ENCODE measurements at places on chromosomes 4 and X.

DNA sequence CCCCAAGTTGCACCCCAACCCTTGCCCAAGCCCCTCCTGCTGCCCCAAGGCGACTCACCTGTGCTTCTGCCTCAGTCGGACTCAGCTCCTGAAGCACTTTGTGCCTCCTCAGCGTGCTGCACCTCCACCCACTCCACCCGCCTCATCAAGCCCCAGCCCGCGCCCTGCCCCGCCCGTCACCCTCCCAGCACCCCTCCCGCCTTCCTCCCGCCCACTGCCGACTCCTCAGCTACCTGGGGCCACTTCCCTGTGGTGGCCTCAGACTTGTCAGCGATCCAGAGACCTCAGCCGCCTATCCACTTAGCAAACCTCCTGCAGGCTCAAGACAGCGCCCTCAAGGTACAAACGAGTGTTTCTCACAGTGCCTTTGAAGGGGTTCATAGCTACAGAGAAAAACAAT is 19.6 kb upstream of the IQCM start:
- H3K4me1 ChIP-seq, result no peaks in the 10 kb centered on the region
- no peaks in the 10 kb centered on the region for H3K36me3 ChIP-seq
- no peak overlapping the region for H3K4me3 ChIP-seq
- H3K27me3 ChIP-seq, result no peaks in the 10 kb centered on the region

DNA sequence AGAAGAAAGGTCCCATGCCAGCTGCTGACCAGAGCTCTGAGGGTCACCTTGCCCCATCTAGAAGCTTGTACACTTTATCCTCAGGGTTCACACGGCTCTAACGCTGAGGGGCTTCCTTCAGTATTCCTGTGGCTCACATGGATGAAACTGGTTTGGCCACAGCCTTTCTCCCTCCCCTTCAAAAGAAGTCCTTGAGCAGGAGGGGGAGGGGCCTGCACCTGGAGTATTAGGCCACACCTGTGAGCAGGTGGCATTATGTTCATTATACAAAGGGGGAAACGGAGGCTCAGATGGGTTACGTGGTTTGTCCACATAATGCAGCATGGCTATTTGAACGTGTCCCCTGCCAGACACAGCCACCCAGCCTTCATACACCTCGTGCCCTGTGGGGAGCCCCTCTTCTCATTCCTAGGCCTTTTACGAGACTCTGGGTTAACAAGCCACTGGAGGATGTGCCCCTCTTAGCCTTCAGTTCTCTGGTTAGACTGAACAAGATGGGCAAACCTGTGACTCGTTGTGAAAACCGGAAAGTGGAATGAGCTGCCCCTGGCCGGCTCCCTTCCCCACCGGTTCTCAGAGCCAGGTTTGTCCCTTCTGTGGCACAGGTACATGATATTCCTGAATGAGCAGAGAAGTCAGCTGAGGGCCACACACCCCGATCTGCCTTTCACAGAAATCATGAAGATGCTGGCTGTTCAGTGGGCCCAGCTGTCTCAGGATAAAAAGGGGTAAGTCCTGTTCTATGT is 27.2 kb upstream of the JAKMIP1 start:
- no peak overlapping the region for H3K27ac ChIP-seq
- no peaks in the 10 kb centered on the region for H3K36me3 ChIP-seq
- H3K27me3 ChIP-seq, result no peaks in the 10 kb centered on the region
- DNase-seq, result no peak

DNA sequence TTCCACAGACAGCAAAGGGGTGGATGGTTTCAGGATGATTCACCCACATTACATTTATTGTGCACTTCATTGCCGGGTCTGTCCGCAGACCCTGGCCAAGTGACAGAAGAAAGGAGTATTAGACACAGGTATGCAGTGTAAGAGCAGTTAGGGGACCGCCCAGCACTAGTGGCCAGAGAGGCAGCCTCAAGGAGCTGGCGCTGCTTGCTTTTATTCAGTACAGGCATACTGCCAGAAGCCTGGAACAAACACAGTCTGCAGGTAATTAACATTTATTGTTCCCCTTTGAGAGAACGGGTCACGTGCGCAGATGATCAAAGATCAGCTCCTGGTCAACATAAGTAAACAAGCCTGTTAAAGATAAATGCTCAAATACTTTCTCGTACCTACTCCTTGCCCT is 1639.0 kb upstream of the IGFBP7 start:
- no peaks in the 10 kb centered on the region for H3K36me3 ChIP-seq
- no peak overlapping the region for H3K4me3 ChIP-seq
- no peak for DNase-seq
- H3K27ac ChIP-seq, result no peak overlapping the region
- H3K27me3 ChIP-seq, result no peaks in the 10 kb centered on the region

- H3K4me1 ChIP-seq, result peaks cover 7% of the 10 kb centered on the region
- no peaks in the 10 kb centered on the region for H3K27me3 ChIP-seq
- H3K36me3 ChIP-seq, result no peaks in the 10 kb centered on the region
- no peak overlapping the region for H3K4me3 ChIP-seq
- no peak overlapping the region for H3K27ac ChIP-seq
- DNase-seq, result no peak
Measured at GRCh38 chrX:100379388-100379986, 30.6 kb downstream of the PCDH19 start.

GRCh38 chrX:74526764-74527163 is 87.7 kb downstream of the RLIM start:
- H3K4me3 ChIP-seq, result no peak overlapping the region
- no peak overlapping the region for H3K27ac ChIP-seq
- no peak for DNase-seq
- H3K36me3 ChIP-seq, result peaks cover 5% of the 10 kb centered on the region

DNA sequence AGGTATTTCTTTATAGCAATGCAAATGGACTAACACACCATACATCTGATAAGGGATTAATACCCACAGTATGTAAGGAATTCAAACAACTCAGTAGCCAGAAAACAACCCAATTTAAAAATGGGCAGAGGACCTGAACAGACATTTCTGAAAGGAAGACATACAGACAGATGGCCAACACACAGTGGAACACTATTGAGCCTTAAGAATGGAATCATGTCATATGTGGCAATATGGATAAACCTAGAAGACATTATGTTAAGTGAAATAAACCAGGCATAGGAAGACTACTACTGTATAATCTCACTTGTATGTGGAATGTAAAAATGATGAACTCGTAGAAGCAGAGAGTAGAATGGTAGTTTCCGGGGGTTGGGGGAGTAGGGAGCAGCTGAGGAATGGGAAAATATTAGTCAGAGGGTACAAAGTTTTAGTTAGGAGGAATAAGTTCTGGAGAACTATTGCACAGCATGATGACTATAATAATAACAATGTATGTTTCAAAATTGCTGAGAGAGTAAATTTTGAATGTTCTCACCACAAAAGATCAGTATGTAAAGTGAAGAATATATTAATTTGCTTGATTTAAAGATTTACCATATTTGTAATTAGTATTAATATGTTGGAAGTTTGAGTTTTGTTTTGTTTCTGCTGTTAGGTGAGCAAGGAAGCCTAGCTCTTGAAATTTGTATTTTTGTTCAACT is 25.2 kb downstream of the WDR44 start:
- no peaks in the 10 kb centered on the region for H3K27me3 ChIP-seq
- peaks cover 3% of the 10 kb centered on the region for H3K4me1 ChIP-seq
- H3K36me3 ChIP-seq, result no peaks in the 10 kb centered on the region
- H3K4me3 ChIP-seq, result no peak overlapping the region

- no peak overlapping the region for H3K4me3 ChIP-seq
- H3K27ac ChIP-seq, result peak overlapping the region; percentile 49
- DNase-seq, result no peak
Measured at GRCh38 chr4:39232100-39232499, 49.8 kb downstream of the WDR19 start.

DNA sequence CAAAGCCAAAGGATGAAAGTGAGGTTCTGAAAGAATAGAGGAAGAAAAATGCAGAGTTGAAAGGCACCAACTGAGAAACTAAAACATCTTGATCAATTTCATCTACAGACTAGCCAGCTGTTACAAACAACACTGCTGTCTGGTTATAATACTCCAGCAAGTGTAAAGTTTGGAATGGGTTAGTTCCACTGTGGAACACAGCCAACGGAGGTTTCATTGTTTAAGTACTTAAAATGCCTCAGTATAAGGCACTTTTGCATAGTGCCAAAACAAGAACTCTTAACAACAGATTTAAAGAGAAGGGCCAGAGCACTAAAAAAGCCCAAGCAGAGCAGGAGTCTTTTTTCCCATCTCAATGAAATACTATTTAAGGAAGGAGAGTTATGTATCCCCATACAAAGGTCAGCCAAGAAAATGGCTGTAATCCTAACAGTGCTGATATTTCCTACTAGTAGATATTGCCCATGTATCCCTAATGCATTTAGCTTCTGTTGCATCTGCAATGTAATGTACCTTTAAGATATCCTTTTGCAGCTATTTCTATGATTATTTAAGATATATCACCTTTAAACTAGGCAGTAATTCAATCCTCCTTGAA is 16.5 kb downstream of the ACSL4 start:
- no peak overlapping the region for H3K27ac ChIP-seq
- H3K4me3 ChIP-seq, result no peak overlapping the region

GRCh38 chr4:140081641-140082390 is 72.2 kb downstream of the MAML3 start:
- no peak overlapping the region for H3K27ac ChIP-seq
- no peak for DNase-seq
- H3K4me1 ChIP-seq, result no peaks in the 10 kb centered on the region
- H3K27me3 ChIP-seq, result no peaks in the 10 kb centered on the region
- no peaks in the 10 kb centered on the region for H3K36me3 ChIP-seq

- no peak overlapping the region for H3K4me3 ChIP-seq
- peak overlapping the region; percentile 75 for H3K27ac ChIP-seq
- peaks cover 2% of the 10 kb centered on the region for H3K36me3 ChIP-seq
- H3K4me1 ChIP-seq, result peaks cover 5% of the 10 kb centered on the region
- no peak for DNase-seq
Measured at GRCh38 chrX:15269120-15269519, 763 bp downstream of the ASB9 start.

DNA sequence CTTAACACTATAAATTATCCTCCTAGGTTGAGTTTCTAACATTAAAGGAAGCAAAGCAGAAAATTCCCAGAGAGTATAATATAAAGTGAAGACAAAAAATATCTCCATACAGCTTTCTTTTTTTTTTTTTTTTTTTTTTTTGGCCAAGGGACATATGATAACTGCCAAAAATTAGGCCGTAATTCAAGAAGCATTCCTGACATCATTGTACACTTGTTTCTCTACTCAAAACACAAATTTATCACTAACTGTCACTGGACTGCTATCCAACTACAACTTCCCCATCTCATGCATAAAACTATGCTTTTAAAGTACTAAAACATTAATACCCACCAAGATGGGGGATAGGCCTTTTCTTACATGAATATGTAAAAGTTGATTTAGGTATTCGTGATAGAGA is 77.2 kb downstream of the DCHS2 start:
- H3K4me1 ChIP-seq, result peaks cover 1% of the 10 kb centered on the region
- H3K4me3 ChIP-seq, result no peak overlapping the region
- no peak for DNase-seq

DNA sequence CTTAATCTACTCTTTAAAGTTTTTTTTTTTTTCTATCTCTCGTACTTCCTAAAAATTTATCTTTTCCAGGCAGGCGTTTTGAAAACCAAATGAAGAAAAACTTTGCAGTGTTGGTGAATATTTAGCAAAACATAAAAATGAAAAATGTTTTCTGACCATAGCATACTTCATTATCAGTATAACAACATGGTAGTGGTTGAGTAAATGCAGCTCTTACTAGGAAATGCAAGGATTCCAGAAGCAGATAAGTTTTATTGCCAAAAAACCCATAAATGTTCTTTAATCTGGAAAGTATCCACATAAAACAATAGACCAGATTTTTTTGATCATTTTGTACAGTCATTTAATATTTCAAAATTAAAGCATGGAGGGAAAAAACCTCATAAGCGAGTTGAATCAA is 136.9 kb upstream of the GUCY1A1 start:
- no peak for DNase-seq
- no peak overlapping the region for H3K27ac ChIP-seq
- H3K4me3 ChIP-seq, result no peak overlapping the region
- no peaks in the 10 kb centered on the region for H3K4me1 ChIP-seq

- H3K4me1 ChIP-seq, result no peaks in the 10 kb centered on the region
- H3K4me3 ChIP-seq, result no peak overlapping the region
- H3K27me3 ChIP-seq, result no peaks in the 10 kb centered on the region
- H3K36me3 ChIP-seq, result no peaks in the 10 kb centered on the region
Measured at GRCh38 chr4:142463206-142463605, 382.9 kb downstream of the INPP4B start.

GRCh38 chr4:138961129-138961528 is 54.5 kb upstream of the NOCT start:
- H3K27ac ChIP-seq, result no peak overlapping the region
- DNase-seq, result no peak
- no peaks in the 10 kb centered on the region for H3K36me3 ChIP-seq
- H3K4me3 ChIP-seq, result no peak overlapping the region
- H3K4me1 ChIP-seq, result peaks cover 8% of the 10 kb centered on the region

- no peaks in the 10 kb centered on the region for H3K4me1 ChIP-seq
- H3K4me3 ChIP-seq, result no peak overlapping the region
- no peaks in the 10 kb centered on the region for H3K27me3 ChIP-seq
- peak; percentile 61 for DNase-seq
- H3K36me3 ChIP-seq, result no peaks in the 10 kb centered on the region
Measured at GRCh38 chr4:81913427-81913879, 441.7 kb upstream of the RASGEF1B start.

DNA sequence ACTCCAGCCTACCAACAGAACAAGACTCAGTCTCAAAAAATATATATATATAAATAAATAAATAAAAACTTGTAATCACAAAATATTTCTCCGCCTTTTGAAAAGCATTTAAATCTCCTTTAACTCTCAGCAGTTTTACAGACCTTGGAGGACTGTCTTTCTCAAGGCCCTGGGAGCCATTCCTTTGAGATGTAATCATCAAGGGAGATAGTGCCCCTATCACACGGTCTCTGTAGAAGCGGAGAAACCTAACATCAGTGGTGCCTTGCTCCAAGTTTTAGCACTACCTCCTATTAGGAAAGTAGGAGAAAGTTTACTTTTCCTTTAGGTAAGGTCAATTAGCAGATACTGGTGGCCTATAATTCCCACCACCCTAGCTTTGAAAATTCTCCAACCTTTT is 58.5 kb downstream of the ANTXR2 start:
- no peak overlapping the region for H3K27ac ChIP-seq
- no peaks in the 10 kb centered on the region for H3K4me1 ChIP-seq
- DNase-seq, result no peak
- H3K36me3 ChIP-seq, result peaks cover 12% of the 10 kb centered on the region

DNA sequence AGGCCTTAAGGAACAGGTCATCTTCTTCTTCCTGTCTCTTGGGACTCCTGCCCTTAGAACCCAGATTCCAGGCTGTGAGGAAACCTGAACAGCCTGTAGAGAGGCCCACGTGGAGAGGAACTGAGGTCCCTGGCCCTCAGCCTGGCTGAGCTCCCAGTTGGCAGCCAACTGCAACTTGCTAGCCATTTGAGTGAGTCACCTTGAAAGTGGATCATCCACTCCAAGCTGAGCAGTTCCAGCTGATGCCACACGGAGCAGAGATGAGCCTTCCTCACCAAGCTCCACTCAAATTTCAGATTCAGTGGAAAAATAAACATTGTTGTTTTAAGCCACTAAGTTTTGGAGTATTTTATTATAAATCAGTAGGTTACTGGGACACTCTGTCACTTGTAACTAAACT is 392.5 kb downstream of the BCOR start:
- DNase-seq, result no peak
- no peaks in the 10 kb centered on the region for H3K27me3 ChIP-seq
- H3K36me3 ChIP-seq, result no peaks in the 10 kb centered on the region
- H3K4me1 ChIP-seq, result peaks cover 4% of the 10 kb centered on the region
- H3K4me3 ChIP-seq, result no peak overlapping the region

- DNase-seq, result no peak
- no peaks in the 10 kb centered on the region for H3K4me1 ChIP-seq
- H3K4me3 ChIP-seq, result no peak overlapping the region
- H3K36me3 ChIP-seq, result no peaks in the 10 kb centered on the region
- no peaks in the 10 kb centered on the region for H3K27me3 ChIP-seq
Measured at GRCh38 chrX:80537096-80537495, 116.8 kb downstream of the TENT5D start.

Measured in liver (tissue), 10 donors.